Mesenteric fat pad (tissue), 1 donor: ENCODE measurements at places on chromosomes 12 and 14. TPM values are rescaled to one million over a fixed set of nuclear protein-coding genes. Genes with fewer than 3 reads are reported as not detected.

GRCh38 chr14:26730929-26731618, 133.2 kb upstream of the NOVA1 start:
- no peak for DNase-seq

GRCh38 chr12:9741726-9742125, 8.8 kb upstream of the CLECL1 start:
- DNase-seq: no peak

DNA sequence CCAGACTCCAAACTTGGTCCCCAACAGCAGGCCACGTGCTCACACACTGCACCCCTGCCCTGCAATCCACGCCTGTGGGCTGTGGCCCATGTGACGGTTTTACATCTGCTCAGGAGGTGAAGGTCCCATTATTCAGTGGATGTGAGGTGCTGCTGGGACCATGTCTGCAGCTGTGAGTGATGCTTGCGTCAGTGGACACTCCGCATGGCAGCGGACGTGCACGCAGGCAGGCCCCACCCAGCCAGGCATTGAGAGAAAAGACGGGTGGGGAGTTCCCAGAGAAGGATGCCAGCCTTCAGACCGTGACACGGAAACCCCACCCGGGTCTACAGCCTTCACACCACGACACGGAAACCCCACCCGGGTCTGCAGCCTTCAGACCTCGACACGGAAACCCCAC, 67.6 kb downstream of the NOC4L start:
- DNase-seq: no peak

GRCh38 chr12:24374452-24374851, 425.0 kb upstream of the SOX5 start:
- no peak for DNase-seq

GRCh38 chr14:22905627-22906026, 13.3 kb downstream of the RBM23 start:
- DNase-seq: no peak

- DNase-seq: peak; percentile 85
These were observed 11.2 kb upstream of the LBHD2 start for GRCh38 chr14:103072595-103073366.

GRCh38 chr14:57008534-57008933, 198.3 kb upstream of the OTX2 start:
- DNase-seq: no peak

DNA sequence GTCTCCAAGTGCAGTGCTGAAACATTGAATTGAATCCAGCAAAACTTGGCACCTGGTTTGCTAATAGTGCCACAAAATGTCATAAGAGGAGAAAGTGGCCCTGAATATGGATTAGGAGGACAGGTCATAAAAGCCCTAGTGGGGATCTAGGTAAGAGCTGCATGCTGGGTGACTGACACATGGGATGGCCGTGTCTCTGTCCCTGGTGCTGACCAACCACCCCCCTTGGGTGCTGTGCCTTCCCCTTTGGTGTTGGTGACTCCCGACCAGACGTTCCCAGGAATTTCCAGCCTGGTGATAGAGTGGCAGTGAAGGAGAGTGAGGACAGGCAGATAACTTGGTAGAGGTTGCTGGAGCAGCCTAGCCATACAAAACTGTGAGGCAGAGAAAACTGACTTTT, 142.8 kb downstream of the VRK1 start:
- DNase-seq: no peak

GRCh38 chr12:18851271-18851670, 113.4 kb downstream of the CAPZA3 start:
- DNase-seq: no peak

DNA sequence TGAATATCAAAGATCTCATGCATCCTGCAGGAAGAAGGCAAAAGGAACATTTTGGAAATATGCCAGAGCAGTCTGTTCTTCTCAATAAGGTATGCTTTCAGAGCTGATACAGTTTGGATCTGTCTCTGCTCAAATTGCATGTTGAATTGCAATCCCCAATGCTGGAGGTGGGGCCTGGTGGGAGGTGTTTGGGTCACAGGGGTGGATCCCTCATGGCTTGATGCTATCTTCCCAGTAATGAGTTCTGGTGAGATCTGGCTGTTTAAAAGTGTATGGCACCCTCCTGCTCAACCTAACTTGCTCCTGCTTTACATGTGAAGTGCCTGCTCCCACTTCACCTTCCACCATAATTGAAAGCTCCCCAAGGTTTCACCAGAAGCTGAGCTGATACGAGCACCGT, 76.6 kb downstream of the RIN3 start:
- DNase-seq: no peak

DNA sequence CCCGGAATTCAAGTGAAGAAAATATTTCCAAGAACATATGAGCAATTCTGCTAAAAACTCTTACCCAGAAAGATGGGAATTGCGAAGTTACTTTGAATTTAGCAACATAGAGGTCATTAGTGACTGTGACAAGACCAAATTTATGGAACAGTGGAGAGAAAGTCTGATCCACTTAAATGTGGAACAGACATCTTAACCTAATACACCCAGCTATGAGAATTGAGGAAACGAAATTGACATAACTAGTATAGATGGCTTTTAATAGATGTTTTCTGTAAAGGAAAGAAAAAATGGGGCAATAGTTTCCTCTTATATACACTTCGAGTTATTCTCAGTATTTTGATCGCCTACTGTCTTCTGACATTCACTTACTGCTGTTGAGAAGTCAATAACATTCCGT, 4.6 kb downstream of the OVCH1 start:
- no peak for DNase-seq

DNA sequence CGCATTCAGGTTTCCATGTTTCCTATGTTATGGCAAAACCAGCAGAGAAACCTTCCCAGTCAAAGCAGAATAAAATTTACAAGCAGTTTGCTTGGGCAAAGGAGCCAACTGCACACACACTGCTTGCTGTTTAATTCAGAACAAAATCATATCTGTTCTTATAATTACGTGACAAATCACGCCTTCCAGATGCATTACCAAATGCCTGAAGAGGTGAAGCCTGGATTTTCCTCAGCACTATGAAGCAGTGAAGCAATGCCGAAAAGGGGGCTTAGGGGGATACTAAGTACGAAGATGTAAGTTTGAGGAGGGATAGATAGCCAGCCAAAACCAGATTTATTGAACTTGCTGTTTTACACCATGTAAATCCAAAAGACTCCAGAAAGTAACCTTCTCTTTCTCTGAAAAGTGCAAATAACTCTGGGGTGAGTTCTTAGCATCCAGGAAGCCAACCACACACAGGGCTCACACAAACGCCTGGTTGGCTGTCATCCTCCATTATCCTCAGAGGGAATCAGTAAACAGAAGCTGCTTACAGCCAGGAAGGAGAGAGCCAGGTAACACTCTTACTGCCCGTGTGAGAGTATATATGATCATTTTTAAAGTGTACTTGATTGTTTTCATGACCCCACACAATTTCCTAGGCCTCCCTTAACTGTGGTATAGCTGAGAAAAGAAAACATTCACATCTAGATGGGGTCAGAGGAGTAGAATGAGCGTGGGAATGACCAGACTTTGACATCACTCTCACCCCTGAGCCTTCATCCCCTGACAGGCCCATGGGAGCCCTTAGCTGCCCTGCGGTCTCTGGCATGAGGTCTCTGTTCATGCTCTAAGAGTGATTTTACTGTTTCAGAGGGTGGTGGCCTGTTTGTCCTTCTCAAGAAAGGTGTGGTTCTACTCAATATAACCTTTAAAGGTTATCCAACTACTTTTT, 442.5 kb downstream of the EGLN3 start:
- no peak for DNase-seq

DNA sequence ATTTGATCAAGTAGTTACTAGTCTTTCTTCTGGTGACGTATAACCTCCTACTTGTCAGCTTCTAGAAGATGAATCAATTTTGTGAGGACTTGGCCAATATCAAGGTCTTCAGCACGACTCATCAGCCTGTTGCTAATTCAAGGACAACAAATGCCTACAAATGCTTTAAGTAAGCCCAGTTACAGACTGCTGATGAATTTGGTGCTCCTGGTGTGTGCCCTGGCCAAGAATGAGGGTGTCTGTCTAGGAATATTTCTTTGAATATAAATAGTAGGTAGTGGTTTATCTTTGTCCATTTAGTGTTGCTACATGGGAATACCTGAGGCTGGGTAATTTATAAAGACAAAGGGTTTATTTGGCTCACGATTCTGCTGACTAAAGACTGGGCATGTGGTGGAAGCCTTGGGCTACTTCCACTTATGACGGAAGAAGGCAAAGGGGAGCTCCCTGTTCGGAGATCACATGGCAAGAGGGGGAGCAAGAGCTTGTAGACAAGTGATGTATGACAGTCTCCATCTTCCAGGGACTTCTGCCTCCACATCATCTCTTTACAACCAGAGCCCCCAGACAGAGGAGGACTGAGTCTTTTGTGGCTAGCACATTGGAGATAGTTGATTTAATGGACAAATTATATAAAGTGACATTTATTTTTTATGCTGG, 180.2 kb downstream of the CRADD start:
- DNase-seq: no peak

GRCh38 chr14:89336338-89336737, 80.7 kb downstream of the FOXN3 start:
- no peak for DNase-seq

- no peak for DNase-seq
These were observed 129.9 kb upstream of the GRIN2B start for GRCh38 chr12:14111230-14111865.

DNA sequence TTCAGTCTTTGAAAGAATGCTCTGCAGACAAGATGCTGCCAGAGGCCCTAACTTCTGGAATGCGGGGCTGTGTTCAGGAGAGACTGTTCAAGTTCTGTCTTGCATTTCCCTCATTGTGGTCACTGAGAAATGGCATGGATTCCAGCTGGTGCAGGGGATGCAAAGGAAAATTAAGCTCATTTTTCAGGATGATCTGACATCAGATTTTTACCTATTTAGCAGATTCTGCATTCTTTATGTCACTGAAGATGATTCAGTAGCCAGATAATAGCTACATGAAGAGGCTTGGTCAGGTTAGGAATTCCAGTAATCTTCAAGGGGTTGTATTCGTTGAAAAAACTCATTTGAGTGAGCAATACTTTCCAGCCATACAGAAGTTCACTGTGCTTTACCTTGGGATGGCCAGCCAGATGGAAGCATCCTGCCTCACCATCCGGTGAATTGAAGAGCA, 16.1 kb upstream of the MFAP5 start:
- DNase-seq: no peak

- no peak for DNase-seq
These were observed at the start of gene GPD1 for GRCh38 chr12:50103767-50104321. GPD1 (plus strand) TSS chr12:50104008; CDS start chr12:50104051, 43 bp downstream.

DNA sequence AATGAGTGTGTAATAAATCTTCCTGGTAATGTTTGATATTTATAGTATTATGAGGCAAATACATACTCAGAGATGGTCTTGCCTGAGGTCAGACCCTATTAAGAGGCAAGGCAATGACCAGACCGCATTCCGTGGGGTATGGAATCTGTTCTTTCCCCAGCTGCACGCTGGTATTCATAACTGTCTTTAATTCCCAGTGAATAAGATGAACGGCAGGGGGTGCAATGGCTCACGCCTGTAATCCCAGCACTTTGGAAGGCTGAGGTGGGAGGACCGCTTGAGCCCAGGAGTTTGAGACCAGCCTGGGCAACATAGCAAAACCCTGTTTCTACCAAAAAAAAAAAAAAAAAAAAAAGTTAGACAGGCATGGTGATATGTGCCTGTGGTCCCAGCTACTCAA, 44.6 kb downstream of the ERO1A start:
- no peak for DNase-seq

DNA sequence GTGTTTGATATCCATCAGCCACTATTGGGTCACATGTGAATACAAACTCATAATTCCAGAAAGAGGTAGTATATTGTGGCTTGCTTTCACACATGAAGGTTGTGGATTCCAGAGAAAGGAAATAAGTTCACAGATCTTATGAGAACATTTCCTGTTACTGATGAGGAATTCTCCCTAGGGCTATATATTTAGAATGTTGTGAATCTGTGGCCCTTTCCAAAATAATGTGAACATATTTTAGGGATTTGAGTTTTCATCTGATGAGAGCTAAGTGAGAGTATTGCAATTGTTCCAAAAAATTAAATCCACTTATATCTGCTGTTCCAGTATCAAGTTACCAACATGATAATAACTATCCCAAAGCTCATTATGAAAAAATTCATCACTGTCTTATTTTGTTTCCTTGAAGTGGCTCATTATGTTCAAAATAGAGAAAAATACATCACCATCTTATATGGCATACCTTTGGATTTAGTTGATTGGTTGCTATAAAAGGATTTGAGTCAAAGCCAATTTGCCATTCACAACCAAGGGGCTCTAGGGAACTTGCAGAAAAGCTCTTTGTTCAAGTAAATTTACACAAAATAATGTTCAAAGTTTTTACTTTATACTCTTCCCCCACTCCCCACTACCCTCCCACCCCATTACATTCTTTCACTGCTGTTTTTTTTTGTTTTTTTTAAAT, 76.3 kb downstream of the MYRFL start:
- no peak for DNase-seq

DNA sequence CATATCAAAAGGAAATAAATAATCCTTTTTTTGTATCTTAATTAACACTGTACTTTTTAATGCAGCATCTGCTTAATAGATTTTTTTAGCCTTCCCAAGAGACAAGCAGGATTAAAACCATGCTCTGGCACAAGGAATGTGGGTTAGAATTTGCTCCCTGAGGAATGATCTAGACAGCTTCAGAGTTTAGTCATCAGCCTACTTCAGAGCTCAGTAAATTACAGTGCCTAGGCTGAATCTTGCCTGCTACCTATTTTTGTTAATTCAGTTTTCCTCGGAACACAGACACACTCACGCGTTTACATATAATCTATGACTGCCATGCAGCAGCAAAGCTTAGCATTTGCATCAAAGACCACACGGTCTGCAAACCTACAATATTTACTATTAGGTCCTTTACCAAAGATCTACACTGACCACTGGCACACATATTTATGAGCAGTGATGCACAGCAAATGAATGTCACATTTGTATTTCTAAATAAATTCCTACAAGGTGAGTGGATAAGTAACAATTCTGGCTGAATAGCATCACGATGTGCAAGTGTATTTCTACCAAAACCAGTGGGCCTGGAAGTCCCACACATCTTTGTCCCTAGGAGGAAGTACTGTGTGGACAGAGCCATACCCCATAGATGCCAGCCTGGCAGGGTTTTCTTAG, 309.8 kb upstream of the TMEM132C start:
- no peak for DNase-seq

The RNASE9 gene
- not detected for total RNA-seq

The BDKRB1 gene
- total RNA-seq: 0.71 TPM

The CACNA2D4 gene
- total RNA-seq: 8.8 TPM

The MANSC1 gene
- 15.4 TPM for total RNA-seq

The PDE6H gene
- not detected for total RNA-seq

The MSRB3 gene
- total RNA-seq: 81.1 TPM

The ESR2 gene
- total RNA-seq: 0.32 TPM

The LHX5 gene
- total RNA-seq: not detected

The GPR135 gene
- total RNA-seq: 7.5 TPM

The KRT71 gene
- total RNA-seq: not detected
